Activated T-cell treated with anti-CD3 and anti-CD28 coated beads for 1 hour (primary cell): ENCODE measurements at places on chromosomes 16 and 17.

GRCh38 chr17:9953492-9953891 is 48.4 kb upstream of the RCVRN start:
- no peak for DNase-seq

DNA sequence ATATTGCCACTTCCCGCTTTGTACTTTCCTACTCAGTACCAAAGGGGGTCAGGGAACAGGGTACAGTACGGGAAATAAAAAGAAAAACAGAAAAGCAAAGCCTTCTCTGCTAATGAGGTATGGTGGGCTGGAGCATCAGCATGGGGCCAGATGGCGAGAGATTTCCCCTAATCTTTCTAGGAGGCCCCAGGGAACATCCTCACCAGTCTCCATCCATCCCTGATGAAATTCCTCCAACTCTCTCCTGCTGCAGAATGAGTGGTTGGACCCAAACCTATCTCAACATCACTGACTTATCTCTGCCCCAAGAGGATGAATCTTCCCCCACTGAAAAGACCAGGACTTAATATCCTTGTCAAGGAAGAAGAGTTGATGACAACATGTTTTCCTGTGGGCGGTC is 185.6 kb downstream of the C16orf78 start:
- no peak for DNase-seq

- DNase-seq = no peak
Observed at GRCh38 chr16:23642246-23642774, 1.0 kb downstream of the DCTN5 start.

DNA sequence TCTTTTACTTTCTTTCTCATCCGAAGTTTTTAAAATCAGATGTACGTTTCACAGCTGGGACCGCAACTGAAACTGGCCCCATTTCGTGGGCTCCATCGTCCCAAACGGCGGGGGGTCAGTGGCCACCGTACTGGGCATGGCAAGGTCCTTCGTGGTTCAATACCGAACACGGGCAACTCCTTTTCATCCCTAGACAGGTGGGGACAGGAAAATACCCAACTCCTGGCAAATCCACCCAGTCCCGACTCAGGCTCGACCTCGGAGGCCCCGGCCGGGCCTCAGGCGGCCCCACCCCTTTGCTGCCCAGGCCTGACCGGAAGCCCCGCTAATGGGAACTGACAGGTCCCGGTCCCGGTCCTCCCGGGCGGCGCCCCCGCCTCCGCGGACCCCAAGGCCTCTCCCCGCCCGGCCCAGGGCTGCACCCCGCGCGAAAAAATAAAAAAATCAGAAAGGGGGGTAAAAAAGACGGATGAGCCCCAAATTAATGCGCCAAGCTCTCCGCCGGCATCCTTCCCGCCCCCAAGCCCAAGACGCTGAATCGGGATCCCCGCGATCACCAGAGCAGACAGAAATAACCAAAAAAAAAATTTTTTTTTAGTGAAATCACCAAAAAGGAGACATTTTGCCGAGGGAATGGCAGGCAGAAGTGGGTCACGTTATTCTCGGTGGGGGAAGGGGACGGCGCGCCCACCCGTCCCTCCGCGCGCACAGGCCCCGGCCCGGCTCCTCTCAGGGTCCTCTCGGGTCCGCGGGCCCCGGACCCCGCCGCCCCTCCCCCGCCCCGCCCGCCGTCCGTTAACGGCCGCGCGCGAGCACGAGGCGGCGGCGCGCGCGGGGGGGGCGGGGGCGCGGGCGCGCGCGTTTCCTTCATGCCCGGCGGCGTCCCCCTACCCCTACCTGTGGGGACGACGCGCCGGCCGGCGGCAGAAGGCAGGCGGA is 562 bp downstream of the ZC3H7A start:
- DNase-seq = no peak

GRCh38 chr16:82835487-82836155 is 208.9 kb downstream of the CDH13 start:
- no peak for DNase-seq

- DNase-seq = no peak
Observed at GRCh38 chr17:63275318-63275970, 170.7 kb downstream of the CYB561 start.

DNA sequence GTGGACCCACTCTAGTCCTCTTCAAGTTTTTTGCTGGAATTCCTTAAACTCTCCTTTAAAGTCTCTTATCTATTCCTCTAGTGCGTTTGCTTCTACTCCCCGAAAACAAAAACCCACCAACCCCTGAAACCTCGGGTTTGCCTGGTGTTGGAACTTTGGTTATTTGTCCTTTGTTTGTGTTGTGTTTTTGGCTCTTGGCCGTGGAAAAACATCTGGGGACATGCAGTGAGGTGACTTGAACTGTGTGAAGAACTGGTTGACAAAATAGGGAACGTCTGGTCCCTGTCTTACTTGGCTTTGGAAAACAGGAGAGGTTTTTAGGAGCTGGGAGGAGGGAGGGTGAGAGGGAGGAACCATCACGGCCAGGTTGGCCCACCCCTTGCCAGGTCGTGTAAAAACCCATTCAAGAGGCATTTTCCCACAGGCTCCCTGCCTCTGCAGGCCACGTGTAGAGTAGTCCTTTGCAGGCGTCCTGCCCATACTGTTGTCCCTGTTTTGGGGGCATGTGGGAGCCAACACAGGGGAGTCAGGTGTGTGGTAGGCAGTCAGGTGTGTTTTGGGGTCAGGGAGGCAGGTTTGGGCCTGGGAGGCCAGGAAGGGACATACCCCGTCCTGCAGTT is 169.3 kb downstream of the RAB11FIP4 start:
- DNase-seq = no peak

GRCh38 chr16:15606518-15607220 is 36.3 kb downstream of the MARF1 start:
- no peak for DNase-seq

- DNase-seq = no peak
Observed at GRCh38 chr17:57067781-57068180, 17.3 kb upstream of the AKAP1 start.

DNA sequence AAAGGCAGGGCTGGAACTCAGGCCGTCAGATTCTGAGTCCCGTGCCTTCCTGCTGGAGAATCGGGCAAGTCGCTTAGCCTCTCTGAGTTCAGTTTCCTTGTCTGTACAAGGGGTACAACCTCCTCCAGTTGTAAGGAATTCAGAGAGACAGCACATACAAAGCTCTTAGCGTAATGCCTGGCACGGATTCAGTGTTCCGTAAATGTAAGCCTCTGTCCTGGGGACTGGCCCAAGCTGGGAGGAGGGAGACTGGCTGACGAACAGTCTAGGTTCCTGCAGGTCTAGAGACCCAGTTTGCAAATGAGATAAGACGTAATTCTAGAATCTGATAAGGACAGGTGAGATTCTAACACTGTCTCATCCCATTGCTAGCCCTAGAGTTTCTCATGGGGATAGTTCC is 9.9 kb downstream of the METTL22 start:
- no peak for DNase-seq

- no peak for DNase-seq
Observed at GRCh38 chr17:10668775-10669174, 11.7 kb upstream of the MYH3 start.

DNA sequence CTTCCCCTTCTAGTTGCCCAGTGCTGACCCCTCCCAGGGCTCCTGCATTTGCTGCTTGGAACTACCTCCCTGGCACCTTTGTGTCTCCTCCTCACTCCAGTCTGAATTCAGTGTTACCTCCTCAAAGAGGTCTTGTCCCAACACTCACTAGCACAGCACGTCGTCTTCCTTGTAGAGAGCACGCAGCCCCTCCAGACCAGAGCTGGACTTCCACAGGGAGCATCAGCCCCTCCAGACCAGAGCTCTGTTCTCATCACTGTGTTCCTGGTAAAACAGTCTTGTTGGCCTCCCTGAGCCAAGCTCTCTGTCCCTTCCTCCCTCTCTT is 27.8 kb upstream of the MGAT5B start:
- DNase-seq = no peak

GRCh38 chr16:398561-399339 is 1.8 kb downstream of the NME4 start:
- no peak for DNase-seq

- no peak for DNase-seq
Observed at GRCh38 chr17:6994666-6995256, 1.1 kb upstream of the ALOX12 start.

DNA sequence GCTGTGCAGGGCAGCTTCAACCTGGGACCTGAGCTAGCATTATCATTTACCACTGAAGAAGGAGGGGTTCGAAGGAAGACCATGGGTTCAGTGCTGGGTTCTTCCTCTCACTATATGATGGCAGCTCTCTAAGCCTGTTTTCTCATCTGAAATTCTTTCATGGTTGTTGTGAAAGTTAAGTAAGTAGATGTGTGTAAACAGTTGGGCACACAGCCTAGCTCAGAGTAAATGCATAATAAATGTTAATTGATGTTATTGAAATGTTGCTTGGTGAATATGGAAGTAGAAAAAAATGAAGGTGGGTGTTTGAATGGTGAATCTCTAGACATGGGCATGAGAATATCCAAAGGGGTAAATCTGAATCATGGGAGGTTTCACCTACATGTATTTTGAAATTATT is 9.1 kb downstream of the CEP95 start:
- no peak for DNase-seq

- no peak for DNase-seq
Observed at GRCh38 chr17:41728056-41728455, 6.4 kb downstream of the HAP1 start.

- DNase-seq = no peak
Observed at GRCh38 chr16:27843800-27844199, 219.7 kb downstream of the GSG1L start.
